ENCODE measurements at places on chromosomes 12 and 14.

DNA sequence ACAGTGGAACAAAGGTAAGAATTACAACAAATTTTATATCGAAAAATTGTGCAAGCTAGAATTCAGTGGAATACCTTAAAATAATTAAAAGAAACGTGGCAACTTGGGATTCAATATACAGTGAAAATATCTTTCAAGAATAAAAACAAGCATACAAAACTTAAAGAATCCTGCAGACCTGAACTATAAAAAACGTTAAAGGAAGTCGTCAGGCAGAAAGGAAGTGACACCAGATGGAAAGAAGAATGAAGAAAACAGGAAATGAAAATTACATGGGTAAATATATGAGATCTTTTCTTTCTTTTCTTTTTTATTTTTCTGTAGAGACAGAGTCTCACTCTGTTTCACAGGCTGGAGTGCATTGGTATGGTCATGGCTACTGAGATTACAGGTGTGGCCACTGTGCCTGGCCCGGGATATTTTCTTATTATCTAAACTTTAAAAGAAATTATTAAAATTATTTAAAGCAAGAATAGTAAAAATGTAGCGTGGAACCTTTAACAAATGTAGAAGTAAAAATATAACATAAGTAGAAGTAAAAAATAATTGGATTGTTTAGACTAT, 4.7 kb downstream of the MGP start:
- no peak for DNase-seq

- no peak for DNase-seq
Measured at GRCh38 chr14:76701436-76701835, 59.8 kb upstream of the VASH1 start.

GRCh38 chr14:70721542-70721941, 79.8 kb downstream of the TTC9 start:
- DNase-seq = no peak

DNA sequence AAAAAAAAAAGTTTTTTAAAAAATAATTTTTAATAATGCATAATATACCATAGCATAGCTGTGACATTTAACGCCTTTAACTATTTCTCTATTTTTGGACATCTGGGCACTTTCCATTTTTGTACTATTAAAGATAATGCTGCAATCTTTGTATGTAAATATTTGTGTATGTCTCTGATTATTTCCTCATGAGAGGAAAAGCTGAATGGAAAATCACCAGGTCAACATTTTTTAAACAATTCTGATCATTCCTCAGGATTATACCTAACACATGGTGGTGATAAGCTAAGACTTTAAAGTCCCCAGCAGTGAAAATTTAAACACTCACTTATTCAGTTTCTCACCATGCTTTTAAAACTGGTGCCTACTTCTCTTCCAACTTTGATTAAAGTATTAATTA, 31.3 kb upstream of the NR1H4 start:
- DNase-seq = no peak

DNA sequence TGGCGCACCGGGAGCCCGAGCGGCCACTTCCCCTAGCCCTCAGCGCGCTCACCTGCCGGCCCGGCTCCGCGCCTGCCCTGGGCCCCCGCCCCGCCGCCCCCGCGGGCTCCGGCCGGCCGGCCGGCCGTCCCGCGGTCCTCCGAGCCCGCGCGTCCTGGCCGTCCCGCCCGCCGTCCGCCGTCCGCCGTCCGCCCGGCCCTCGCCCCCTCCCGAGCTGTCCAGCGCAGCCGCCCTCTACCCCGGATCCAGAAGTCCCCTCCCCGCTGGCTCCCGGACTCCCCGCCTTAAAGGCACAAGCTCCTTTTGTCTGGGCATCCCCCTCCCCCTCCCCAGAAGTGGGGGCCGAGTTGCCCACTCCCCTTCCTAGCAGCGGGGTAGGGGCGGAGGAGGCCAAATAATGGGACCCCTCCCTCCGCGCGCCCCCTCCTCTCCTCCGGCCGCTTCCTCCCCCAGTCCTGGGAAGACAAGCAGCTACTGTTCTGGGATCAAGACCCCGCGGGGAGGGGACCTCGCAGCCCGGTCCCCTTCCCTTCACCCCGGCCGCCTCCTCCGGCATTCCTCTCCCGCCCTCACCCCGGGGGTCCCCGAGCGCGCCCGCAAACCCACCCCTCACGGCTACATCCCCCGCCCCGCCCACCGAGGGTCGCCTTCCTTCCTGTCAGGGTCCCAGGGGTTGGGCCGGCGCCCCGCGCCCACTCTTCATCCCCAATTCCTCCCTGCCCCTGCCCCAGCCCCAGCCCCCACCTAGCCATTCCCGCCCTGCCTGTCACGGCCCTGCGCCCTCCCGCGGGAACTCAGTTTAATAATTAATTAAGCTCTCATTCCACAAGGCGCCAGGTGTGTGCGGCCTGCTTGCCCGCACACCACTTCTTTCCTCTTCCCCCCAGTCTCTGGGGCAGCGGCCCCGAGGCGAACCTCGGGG, at the start of gene ADCY6:
Gene ADCY6, minus strand, starts transcription at position 236 of the 922 bp plus-strand sequence. CDS start 5,655 bp downstream, outside the sequence.
- DNase-seq = peak; percentile 94

DNA sequence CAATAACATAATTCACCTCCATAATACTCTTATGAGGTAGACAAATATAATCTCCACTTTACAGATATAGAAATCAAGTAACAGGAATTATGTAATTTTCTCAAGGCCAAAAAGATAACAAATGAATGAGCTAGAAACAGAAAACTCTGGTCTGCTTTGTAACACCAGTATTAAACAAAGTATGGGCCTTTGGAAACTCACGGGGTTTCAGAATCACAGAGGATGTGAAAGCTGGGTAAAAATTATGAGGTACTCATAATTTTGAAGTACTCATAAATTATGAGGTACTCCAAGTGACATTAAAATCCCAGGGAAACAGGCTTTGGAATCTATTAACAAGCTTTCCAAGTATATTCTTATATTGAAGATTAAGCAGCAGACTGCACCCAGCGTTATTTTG, 140.2 kb downstream of the MED13L start:
- no peak for DNase-seq
